ENCODE measurements at places on chromosomes 4 and X.

DNA sequence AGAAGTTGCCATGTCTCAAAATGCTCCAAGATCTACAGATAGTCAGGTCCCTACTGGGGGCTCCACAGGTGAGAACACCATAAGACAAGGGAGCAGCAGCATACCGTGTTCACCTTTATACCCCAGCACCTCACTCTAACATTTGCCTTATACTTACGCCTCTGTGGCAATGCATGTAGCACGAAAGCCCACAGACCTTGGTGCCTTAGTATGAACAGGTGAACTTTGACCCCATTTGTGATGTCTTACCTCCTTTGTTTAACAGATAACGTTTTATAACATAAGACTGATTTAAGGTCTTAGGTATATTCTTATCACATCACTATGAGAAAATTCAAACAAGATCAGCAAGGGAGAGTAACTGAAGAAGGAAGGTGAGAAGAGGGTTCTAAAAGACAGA is 128.8 kb downstream of the ARX start:
- no peak for DNase-seq

DNA sequence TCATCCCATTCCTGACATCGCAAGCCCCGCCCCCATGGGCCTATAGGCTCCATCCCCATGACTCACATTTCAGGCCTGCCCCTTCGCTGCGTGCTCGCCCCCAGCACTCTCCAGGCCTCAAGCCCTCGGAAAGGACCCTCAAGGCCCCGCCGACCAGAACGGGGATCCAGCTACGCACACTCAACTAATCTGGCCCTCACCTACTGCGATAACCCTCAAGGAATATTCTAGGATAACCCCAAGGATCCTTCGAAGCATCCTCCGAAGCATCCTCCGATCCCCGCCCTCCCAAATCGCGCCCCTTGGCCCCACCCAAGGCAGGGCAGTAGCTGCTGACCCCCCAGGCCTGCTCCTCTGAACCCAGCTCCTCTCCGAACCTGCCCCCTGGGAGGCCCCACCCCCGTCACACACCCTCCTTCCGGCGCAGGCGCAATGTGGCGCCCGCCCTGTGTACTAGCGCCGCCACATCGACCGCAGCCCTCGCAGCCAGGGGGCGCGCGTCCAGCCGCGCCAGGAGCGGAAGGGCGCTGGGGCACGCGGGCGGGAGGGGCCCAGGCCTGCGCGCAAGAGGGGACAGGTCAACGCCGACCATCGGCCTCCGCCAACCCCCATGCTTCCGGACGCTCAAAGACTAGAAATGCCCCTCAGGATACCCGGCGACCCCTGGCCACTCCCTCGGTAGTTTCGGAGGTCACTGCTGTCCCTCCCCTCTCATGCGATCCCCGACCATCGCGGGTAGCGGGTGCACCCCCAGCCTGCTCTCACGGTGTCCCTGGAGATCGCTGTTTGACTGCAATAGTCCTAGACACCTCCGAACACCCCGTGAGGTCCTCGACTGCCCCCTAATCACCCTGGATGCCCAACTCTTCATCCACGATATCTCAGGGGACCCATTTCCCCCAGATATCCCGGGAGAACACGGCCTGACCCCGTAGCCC is 6.4 kb upstream of the MAGIX start:
- peak; percentile 74 for DNase-seq

DNA sequence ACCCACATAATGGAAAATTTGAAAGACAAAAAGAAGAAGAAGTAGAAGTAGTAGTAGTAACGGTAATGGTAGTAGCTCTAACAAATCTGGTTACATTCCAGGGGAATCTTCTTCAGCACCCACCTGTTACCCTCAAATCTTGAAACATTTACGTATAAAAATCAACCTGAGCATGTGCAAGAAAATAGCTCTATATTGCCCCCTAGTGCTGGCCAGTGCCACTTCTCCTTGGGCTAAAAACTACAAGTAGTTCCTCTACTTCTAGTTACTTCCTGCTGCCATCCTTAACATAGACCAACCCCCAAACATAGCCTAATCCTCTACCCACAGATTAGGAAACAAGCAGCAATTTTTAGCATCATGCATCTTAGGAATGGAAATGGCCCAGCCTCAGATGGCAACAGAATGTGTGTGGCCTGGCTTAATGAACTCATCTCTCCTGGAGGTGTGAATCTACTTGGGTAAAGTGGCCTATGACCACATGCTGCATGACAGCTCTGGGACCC is 3.1 kb downstream of the PDGFC start:
- peak; percentile 65 for DNase-seq

- DNase-seq: peak; percentile 59
Measured at GRCh38 chr4:108492816-108493595, 127.4 kb upstream of the RPL34 start.

DNA sequence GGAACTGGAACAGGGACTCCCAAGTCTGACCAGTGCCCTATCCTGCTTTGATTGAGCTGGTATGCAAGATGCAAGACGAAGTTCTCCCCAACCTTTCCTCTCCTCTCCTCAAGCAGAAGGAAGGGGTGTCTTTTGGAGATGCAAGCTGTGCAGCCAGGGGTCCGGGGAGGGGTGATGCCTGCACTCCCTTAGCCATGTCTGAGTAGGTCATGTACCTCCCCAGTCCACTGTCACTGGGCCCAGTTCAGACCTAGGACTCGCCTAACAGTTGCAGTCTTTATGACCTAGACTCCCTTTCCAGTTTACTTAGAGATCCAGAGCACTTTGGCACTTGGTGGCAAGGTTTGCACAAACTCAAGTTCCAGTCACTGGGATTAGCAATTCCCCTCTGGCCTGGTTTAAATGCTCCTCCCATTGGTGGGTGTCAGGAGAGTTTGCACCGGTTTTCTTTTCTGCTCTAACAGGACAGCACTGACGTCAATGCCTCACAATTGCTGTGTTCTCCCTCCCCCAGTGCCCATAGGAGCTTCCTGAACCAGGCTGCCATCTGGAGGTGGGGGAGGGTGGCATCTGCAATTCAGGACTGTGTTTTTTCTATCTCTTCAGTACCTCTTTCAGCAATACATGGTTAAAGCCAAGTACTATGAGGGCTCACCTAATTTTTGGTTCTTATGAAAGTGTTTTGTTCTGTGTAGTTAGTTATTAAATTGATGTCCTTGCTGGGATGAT is 782.2 kb downstream of the ARAP2 start:
- peak; percentile 66 for DNase-seq

- DNase-seq: no peak
Measured at GRCh38 chrX:97200454-97200853, 316.7 kb downstream of the RPA4 start.

DNA sequence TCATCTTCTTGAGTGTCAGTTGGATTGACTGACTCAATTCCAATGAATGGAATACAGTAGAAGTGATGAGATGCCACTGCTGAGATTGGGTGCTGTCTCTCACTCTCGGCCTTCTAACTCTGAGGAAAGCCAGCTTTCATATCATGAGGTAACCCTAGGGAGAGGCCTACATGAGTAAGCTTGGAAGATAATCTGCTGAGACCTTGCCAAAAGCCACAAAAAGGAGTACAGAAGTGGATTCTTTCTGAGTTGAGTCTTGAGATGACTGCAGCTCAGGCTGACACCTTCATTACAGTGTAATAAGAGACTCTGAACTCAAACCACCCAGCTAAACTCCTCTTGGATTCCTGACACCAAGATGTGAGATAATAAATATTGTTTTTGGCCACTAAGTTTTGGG is 537.4 kb upstream of the MAGEB18 start:
- no peak for DNase-seq

DNA sequence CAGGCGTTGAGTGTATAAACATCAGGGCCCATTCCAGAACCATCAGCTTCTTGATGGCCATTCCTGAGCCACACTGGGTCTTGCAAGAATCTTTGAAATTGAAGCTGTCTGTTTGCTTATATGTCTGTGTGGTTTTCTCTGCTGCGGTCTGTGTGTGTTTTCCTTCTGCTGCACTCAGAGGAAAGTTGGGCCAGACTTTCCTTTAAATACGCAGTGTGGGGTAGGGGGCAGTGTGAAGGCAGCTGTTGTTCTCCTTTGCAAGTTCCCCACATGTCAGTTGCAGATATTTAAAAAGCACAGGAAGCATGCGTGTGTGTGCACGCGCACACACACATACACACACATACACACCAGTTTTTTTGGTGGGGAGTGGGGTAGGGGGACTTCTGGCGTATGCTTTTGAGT is 32.1 kb downstream of the CCKAR start:
- no peak for DNase-seq

DNA sequence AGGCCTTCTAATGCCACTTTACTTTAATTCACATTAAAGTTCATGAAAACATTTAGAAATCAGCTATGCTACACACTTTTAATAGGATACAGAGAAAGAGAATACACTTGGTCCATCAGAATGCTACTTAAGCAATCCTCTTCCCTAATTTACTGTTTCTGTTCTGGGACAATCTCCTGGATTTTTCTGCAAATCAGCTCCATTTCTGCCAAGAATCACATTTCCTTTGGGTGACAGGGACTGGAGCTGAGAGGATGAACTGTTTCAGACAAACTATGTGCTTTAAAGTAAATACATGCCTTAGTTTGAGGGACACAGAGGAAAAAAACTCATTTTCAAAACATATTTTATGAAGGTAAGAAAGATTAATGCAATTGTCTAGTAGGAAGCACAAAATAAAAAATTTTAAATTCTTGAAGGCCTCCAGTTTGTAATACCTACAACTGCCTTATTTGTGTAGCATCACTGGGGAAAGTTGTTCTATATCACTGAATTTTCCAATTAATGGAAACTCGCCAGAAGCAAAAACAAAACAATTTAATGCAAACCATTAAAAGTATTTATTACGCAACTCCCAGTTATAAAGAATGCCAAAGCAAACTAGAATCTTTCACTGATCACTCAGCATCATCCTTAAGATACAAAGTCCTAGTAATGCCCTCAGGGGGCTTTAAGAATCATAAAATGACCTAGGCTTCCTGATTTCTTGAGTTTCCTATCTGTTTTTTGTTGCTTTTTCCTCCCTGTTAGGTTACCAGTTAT is 36.3 kb downstream of the BCLAF3 start:
- DNase-seq: no peak

- DNase-seq: no peak
Measured at GRCh38 chr4:19879330-19879729, 372.4 kb upstream of the SLIT2 start.

GRCh38 chr4:42070463-42070862 is 80.1 kb downstream of the SLC30A9 start:
- DNase-seq: no peak

DNA sequence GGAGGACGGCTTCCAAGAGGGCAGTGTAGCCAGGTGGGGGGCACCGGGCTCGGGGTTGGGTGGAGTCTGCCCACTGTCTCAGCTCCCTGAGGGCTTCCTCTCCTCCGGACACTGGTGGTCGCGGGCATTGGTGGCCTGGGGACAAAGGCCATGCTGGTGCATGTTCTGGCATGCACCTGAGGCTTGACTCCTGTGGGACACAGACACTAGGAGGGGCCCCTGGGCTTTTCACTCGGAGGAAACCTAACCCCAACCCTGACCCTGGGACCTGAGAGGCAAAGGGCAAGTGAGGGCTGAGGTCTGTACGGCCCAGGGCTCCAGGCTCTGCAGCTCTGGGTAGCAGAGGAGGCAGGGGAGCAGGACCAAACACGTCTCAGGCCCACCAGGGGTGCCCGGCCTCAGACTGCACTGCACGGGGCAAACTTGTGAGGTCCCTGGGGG is 22.3 kb upstream of the FGFR3 start:
- DNase-seq: no peak

- DNase-seq: no peak
Measured at GRCh38 chrX:22249371-22249770, 23.3 kb upstream of the CBLL2 start.

DNA sequence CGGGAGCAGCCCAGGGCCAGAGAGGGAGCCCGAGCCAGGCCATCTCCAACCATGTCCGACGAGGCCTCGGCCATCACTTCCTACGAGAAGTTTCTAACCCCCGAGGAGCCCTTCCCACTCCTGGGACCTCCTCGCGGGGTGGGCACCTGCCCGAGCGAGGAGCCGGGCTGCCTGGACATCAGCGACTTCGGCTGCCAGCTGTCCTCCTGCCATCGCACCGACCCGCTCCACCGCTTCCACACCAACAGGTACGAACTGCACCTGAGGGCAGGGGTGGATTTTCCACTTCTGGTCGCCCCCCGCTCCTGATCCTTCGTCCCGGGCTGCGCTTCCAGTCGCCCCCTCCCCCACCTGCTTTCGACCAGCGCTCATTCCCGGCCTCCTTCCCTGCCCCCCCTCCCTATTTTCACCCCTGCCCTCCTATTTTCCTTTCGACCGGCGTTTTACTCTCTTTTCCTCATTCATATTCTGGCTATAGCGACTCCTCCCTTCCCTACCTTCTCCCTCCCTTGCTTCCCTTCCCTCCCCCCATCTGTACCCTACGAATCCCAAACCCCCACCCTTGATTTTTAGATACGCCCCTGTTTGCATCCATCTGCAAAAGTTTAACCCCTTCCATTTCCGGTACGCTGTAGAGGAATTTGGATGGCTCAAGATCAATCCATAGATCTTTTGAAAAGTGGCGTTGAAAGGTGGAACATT is 633 bp downstream of the FAM199X start:
- DNase-seq: no peak

GRCh38 chrX:110915111-110915510 is 119.5 kb upstream of the CHRDL1 start:
- DNase-seq: no peak

- DNase-seq: no peak
Measured at GRCh38 chr4:177455561-177455970, 13.3 kb upstream of the AGA start.

DNA sequence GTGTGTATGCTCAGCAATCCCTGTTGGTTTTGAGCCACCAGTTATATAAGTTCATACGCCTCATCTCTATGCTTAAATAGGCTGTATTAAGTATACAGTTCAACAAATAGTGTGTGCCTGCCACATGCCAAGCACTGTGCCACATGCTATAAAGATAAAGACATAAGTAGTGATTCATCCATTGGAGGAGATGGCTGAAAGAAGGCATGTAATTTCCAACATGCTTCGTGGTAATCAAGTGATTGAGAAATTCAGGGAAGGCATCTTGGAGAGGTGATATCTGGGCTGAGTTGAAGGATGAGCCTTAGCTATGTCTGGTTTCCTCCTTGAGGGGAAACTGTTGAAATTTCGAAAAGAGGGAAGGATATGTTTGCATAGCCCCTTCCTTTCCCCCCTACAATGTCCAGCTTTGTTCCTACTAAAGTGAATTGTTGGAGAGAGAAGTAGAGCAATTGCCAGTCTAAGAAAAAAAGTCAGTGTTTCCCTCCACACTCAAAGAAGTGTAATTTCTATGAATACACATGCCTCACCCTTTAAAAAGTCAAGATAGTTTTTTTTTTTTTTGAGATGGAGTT is 96.5 kb downstream of the ARHGAP10 start:
- DNase-seq: no peak

GRCh38 chr4:79747252-79747651 is 325.8 kb downstream of the ANTXR2 start:
- DNase-seq: no peak

GRCh38 chrX:68754406-68754805 is 74.4 kb upstream of the EFNB1 start:
- DNase-seq: no peak

GRCh38 chr4:58502839-58503238 is 1392.7 kb upstream of the IGFBP7 start:
- DNase-seq: no peak

DNA sequence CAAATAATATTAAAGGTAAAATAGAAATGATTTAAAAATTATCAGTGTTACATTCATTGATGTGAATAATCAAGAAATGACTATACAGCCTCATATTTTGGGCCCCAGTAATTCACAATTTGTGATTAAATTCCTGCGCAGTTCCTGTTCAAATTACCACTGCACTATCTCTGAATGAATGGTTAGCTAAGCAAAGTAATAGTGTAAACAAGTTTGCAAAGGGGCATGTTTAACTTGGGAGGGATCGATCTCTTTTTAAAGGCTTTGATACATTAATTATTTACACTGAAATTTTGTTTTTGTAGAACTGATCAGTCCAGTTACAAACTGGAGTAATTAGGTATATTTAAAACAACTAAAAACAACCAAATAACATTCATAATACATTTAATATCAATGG is 784.4 kb downstream of the RPA4 start:
- DNase-seq: no peak
